Fibroblast of lung (primary cell): ENCODE measurements at places on chromosomes 6 and 20.

DNA sequence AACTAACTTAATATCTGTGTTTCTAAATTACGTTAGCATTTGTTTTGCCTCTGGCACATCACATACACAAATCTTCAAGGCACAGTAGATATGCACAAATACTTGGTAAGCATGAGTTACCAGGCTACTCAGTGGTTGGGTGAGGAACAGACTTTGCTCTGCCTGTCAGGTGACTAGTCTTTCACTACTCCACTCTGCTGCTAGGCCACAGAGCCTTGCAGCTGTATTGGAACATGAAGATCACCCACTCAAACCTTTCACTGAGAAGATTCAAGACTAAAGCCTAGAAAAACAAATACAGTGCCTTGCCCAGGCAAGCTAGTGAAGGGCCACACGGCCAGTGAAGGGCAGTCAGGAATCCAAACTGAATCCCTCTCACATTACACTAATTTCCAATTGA, 47.0 kb downstream of the DTNBP1 start:
- no peak for DNase-seq

DNA sequence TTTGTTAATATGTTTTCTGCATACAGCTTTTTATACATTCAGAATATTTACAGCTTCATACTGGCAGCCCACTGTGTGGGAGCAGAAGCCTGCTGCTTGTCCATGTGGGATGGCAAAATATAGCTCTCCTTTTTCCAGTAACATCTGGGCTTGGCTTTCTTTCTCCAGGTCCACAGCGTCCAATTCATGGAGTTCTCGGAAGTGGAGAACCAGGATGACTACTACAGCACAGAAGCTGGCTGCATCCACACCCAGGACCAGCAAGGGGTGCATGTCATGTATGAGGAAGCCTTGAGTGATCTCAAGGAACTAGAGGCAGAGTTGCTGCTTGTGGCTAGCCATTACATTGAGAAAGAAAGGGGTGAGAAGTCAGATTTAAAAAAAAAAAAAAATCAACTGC, 143.1 kb downstream of the CD164 start:
- DNase-seq, result no peak

DNA sequence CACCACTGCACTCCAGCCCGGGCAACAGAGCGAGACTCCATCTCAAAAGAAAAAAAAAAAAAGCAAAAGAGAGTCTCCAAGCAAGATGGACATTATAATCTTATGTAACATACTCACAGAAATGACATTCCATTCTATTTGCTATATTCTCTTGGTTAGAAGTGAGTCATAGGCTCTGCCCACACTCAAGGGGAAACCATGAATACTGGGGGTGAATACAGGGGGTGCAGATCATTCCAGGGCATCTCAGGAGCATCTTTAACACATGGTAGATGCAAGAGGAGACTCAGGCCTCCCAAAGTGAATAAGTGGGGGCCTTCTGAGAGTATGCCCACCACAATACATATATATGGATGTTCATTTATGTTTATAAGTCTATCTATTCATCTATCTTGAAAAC, 18.3 kb upstream of the RANBP9 start:
- peak; percentile 81 for DNase-seq

- DNase-seq, result peak; percentile 77
These were observed 109.0 kb downstream of the TAF4 start for GRCh38 chr20:61956396-61957342.

DNA sequence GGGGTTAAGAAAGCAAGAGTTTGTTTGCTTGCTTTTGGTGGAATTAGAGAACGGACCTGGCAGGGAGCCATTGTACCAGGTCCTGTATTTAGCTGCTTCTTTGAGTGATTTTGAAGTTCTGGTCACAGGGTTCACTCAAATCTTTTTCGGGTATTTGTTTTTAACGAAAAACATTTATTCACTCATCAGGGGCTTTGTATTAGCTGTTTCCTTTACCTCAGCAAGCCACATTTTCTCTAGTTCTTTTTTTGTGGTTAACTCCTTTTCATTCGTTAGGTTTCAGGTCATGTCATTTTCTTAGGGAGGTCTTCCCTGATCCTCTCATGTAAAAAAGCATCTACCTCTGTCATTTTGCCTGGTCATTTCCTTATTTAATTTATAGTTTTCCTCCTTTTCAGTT, 1502.2 kb downstream of the GRIK2 start:
- DNase-seq, result no peak

DNA sequence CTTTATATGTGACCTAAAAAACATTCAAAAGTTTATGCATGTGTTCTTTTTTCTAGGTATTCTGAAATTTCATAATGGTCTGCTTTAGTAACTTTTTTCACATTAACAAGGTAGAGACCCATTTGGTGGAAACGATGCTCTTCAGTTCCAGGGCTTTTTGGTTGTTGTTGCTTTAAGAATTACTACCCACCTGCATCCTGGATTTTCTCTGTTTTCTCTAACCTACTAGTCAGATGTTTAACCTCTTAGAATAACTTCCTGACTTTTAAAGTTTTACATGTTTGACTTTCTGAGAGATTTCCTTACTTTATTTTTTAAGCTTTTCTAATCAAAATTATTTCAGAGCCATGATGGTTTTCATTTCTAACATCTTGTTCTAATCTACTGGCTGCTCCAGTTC, 14.9 kb downstream of the TULP4 start:
- no peak for DNase-seq

DNA sequence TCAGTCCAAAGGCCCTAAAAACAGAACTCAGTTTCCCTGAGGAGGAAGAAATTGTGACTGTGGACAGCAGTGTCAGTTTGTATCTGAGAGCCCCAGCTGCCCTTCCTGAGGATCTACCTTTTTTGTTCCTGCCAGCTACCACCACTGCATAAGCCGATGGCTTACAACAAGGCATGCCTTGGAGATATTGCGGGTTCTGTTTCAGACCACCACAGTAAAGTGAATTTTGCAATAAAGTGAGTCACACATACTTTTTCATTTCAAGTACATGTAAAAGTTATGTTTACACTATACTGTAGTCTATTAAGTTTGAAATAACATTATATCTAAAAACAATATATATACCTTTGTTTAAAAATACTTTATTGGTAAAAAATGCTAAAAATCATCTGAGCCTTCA, 9.6 kb upstream of the CST3 start:
- DNase-seq, result peak; percentile 62

DNA sequence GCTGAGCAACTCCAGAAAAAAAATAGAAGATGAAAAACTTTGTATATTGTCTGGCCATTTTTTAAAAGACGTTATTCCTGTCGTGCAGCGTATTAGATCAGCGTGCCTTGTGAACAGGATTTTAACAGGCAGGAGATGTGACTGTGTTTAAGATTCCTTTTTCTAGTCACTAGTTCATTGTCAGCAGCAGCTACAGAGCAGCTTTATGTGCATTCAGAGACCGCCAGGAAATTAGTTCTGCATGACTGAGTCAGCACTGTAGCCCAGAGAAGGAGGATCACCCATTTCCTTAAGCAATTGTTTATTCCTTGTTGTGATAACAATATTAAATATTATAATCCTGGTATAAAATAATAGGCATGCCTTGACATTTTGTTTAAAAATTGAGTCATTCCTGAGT, 75.4 kb upstream of the ADGRB3 start:
- peak; percentile 24 for DNase-seq

DNA sequence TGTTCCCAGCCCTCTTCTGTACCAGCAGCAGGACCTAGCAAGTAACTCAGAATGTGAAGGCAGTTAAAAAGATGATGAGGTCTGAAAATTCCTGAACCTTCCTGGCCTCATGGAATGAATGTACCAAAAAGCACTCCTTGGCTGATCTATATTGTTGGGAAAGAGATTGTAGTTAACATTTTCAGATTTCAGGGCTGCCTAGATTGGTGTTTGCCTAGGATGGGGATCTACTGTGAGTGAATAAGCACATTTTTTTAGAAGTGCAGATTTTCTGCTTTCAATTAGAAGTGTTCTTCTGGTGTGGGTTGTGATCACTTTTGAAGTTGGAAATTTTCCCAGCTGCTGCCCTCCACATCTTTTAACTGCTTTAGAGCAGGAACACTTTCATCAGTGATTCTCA, 6.2 kb downstream of the MYLIP start:
- no peak for DNase-seq

GRCh38 chr6:13425943-13426931, 61.2 kb downstream of the GFOD1 start:
- peak; percentile 88 for DNase-seq

- peak; percentile 55 for DNase-seq
These were observed 43.7 kb downstream of the CDC5L start for GRCh38 chr6:44431118-44431725.

DNA sequence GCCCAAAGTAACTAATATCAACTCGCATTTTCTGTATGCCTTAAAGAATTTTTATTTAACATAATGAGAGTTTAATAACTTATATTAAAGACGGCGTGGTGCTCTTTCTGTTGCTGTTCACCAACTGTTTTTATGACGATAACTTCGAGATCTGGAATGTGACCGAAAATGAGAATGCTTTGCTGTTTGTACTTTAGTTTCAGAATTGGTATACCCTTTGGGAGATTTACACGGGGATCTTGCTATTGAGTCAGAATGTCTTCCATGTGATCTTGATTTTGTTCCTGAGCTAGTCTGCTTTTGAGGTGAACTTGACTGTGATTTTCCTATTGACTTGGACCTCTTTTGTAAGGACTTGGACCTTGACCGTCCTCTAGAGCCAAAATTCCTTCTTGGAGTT, 17.9 kb downstream of the PNRC1 start:
- no peak for DNase-seq

GRCh38 chr6:44742201-44742600, 354.7 kb downstream of the CDC5L start:
- DNase-seq, result no peak

GRCh38 chr6:113619077-113619476, 238.1 kb upstream of the MARCKS start:
- peak; percentile 59 for DNase-seq

DNA sequence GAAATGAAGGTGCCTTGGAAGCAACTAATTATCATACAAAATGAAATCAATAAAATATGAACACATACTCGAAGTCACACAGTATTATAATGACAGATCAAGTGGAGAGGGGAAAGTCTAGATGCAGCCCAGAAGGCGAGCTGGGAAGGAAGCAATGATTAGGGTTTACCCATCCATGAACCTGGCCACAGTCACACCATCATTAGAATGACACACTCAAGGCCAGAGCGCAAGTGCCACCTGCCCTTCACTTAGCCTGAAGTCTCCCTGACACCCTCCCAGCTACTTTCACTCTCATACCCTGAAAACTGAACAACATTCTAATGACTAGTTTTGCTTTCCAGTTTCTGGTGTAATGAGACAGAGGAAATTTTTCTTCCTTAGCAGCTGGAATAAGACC, 302.8 kb upstream of the JARID2 start:
- DNase-seq, result no peak

DNA sequence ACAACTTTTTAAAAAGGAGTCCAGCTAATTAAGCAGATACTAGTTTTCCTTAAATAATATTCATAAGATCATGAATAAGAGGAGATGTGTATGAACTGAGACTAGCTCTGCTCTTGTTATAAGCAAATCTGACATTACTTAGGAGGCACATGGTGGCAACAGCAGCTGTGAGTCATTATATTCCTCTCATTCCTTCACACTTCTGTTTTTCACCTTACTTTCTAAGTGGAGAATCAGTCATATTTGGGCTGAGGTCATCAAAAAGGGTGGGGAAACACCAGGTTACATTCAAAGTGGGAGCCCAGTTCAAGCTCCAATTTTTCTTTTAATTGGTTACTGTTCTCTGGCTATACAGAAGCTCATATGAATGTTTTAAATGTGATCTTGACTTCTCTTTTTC, 6.0 kb upstream of the RIPPLY2 start:
- no peak for DNase-seq

- DNase-seq, result no peak
These were observed 505.4 kb upstream of the CITED2 start for GRCh38 chr6:139879823-139880356.

GRCh38 chr6:96611342-96611991, 48.5 kb downstream of the FHL5 start:
- no peak for DNase-seq

DNA sequence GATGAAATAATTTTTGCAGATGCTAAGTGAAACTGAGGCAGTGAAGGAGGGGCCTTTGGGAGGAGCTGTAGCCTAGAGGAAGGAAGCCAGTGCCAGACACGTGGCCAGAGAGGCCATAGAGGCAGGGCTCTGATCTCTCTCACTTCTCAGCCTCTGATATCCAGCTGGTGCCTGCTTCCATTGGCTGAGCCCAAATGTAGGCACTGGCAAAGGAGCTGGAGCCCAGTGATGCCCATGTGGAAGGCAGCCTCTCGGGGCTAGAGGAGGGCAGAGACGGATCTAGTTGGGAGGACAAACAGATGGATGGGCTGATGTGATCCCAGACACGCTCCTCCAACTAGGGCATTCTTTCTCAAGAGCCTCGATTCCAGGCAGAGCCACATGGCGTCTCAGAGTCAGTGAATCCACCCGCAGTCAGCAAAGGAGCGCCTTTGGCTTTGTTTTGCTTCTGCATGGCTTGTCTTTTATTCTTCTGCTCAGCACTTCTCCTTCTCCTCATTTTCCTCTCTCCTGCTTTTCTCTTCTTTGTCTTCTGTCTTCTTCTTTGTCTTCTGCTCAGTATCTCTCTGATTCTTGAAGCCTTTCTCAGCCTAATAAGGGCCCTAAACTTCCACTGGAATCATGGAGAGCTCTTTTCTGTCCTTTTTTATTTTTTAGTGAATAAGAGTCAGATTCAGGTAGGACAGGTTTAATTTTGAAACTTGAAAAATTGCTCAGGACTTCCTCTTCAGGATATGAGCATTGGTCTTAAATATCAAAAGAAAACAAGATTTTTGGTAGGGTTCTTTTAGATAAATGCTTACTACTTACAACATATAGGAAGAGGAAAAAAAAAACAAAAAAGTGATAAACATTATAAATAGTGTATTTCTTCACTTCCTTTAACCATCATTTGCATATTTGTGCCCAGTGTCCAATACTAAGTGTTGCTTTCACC, 41.8 kb downstream of the CYP24A1 start:
- DNase-seq, result no peak

GRCh38 chr6:47310131-47310480, 401 bp upstream of the TNFRSF21 start:
- no peak for DNase-seq

- DNase-seq, result no peak
These were observed 263.7 kb downstream of the TAF4 start for GRCh38 chr20:61801857-61802442.

- no peak for DNase-seq
These were observed 83.6 kb downstream of the SMOC2 start for GRCh38 chr6:168524571-168525001.

GRCh38 chr6:9537381-9537780, 877.5 kb downstream of the TFAP2A start:
- no peak for DNase-seq

GRCh38 chr6:4018924-4019236, 60.1 kb downstream of the FAM217A start:
- no peak for DNase-seq

- no peak for DNase-seq
These were observed 51.6 kb upstream of the CHD6 start for GRCh38 chr20:41669708-41670263.

- DNase-seq, result no peak
These were observed 31.6 kb upstream of the PXDC1 start for GRCh38 chr6:3782876-3783832.

GRCh38 chr6:169700296-169700695, 1.5 kb downstream of the WDR27 start:
- DNase-seq, result peak; percentile 68
